C1 segment of cervical spinal cord (tissue), 14 donors: ENCODE measurements at places on chromosomes 7 and 10.

DNA sequence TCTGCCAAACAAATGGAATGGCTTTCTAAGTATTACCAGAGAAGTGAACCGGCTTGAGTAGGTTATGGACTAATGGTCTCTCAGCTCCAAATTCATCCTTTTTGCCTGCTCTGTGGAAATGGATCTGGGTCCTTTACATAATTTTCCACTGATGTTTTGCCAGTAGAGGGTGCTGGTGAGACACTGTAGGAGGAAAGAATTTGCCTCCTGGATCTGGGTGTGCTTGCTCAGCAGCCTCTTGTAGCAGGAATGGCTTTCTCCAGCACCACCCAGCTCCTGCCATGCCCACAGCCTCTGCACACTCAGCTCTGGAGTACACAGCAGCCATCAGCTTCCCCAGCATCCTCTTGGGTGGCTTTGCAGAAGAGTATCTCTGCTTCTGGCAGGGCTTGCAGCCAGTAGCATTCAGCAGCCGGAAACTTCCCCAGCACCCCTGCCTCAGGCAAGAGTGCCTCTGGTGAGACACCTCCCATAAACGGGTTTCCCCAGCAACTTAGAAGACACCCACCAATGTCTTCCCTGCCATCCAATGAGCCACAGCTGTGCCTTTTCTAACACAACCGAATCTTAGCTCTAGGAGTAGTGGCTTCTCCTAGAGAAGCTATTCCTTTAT is 235.0 kb upstream of the PLPP4 start:
- no peak for DNase-seq

DNA sequence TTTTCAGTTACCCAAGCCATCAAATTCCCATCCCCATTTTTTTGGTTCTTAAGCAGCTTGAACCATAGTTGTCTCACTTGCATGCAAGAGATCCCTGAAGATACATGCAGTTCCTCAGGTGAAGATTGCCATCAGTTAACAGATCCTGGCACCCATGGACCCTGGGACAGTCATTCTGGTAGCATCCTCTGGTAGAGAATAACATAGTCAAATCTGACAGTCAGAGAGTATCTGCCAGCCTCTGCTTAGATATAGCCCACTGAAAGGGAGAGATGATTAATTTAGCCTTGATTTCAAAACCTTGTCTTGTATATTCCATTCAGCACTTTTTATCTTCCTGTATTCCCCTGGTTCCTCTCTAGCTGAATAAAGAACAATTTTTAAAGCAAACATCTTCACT is 280.4 kb downstream of the KCNMA1 start:
- DNase-seq = no peak

DNA sequence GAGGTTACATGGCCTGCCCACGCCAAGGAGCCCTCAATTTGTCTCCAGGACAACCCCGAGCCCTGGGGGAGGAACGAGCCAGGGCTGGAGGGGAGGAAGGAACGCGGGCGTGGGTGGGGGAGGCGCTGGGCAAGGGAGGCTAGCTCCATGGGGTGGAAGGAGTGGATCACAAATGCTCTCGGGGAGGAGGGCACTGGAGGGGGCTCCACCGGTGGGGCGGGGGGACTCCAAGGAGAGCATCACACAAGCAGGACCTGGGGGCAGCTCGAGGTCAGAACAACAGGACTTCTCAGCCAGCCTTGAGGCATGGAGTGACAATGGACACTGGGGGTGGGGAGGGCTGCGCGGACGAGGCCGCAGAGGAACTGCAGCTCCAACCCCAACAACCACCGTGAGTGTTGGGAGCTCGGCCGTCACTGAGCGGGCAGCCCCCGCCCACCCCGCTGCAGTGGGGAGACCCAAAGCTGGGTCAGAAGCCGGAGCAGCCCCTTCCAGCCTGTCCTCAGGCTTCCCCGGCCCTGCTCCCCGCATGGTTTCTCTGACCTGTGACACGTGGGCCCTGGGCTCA is 41.1 kb downstream of the STK32C start:
- DNase-seq = no peak

GRCh38 chr7:139231513-139232376 is 708 bp downstream of the UBN2 start:
- no peak for DNase-seq

GRCh38 chr7:109745677-109746410 is 1176.2 kb downstream of the DNAJB9 start:
- no peak for DNase-seq

DNA sequence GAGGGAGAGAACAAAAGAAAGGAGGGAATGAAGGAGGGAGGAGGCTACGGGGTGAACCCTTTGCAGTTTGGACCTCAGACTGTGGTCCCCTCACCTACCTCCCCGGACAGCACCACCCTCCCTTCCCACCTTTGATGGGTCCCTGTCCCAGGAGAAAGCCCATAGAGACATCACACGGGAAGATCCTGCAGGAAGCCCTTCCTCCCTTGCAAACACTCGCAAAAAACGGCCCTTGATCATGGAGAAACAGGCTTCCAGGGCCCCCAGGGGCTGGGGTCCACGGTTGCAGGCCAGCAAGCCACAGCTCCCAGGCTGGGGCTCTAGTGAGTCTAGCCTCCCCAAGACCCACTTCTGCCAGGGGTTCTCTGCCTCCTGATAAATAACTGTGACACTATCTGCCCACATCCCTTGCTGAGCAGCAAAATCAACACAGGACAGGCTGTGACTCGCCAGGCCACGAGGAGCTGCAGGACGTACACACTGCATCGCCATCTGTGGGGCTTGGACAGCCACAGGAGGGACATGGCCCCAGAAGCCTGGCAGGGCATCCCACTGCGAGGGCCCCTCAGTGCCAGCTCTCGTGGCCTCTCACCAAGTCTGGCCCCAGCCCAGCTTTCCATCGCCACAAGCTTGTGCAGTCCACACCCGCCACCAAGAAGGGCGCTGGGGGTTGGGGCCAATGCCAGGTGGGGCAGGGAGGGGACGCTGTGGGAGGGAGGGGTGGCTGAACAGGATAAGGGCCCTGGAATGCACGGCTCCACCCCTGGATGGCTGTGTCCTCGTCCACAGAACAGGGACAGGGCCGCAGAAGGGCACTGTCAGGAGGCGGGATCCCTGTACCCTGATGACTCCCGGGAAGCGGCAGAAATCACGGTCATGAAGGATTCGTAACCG is 34.2 kb downstream of the PDGFA start:
- no peak for DNase-seq

DNA sequence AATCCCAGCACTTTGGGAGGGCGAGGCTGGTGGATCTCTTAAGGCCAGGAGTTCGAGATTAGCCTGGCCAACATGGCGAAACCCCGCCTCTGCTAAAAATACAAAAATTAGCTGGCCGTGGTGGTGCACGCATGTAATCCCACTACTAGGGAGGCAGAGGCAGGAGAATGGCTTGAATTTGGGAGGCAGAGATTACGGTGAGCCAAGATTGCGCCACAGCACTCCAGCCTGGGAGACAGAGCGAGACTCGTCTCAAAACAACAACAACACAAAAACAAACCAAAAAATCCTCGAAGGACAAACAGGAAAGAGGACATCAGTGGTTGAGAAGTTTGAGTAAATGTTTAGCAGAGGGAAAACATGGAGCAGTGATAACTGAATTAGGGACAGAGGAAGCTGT is 52.3 kb upstream of the FAM3C start:
- DNase-seq = no peak

- no peak for DNase-seq
Measured at GRCh38 chr7:51029131-51029530, 246.4 kb upstream of the GRB10 start.

DNA sequence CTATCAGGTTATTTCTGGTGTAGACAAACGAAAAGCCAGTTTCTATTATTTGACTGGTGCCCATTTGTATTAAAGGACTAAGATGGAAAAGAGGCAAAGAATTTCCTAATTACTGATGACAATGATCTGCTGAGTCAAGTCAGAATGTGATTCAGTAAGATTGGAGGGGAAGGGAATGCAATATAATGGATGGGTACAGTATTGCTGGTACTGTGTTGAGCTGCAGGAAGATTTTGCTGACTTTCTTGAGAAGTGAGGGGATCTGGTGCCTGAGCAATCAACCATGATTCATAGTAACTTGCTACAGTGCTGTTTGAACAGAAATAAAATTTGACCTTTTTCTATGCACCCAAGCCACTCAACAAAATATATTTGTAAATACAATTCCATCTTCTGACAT is 139.1 kb upstream of the RHEB start:
- no peak for DNase-seq

- DNase-seq = no peak
Measured at GRCh38 chr7:88599528-88599927, 160.0 kb upstream of the ZNF804B start.

DNA sequence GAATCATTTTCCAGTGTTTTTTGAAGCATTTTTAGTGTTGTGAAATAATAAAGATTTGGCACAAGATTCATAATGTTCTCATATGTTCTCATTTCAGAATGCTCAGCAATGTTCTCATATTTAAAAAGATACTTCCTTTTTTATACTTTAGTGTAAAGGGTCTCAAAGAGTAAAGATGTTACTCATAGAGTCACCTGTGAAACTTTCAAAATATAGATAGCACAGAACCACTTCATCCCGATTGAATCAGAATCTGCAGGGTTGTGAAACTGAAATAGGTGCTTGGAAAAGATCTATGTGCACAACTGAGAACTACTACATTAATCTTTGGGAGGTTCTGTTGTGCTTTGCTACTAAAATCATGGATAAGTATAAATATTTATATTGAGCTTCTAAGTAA is 144.7 kb downstream of the MDFIC start:
- DNase-seq = no peak

DNA sequence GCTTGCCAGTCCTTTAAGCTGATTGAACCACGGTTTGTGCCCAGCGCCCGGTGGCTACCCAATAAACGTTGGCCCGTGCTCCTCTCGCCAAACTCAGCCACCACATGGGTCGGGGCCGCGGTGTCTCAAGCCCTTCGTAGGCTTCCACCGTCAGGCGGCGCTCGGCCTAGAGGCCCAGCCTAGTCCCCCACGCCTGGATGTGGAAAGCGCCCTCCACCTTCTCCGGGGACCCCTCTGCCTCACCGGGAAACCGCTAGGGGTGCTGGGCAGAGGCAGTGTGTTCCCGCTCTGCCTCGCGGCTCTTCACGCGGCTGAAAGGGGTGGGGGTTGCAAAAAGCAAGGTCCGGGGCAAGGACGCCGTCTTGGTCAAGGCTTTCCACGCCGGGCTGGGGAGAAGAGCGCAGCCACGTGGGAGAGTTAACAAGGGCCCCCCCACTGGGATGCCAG is 29.8 kb downstream of the LEP start:
- DNase-seq = no peak

DNA sequence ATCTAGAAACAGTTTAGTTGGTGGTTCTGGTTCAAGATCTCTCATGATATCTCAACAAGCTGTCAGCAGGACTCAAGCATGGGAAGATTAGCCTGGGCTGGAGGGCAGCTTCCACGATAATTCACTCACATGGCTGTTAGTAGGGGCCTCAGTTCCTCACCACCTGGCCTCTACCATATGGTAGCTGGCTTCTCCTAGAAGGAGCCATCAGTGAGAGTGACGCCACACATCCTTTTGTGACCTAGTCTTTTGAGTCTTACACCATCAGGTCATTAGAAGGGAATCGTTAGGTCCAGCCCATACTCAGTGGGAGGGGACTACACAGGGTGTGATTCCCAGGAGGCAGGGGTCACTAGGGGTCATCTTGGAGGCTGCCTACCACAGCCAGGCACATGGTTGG is 239.3 kb upstream of the PLPP4 start:
- DNase-seq = no peak

- DNase-seq = no peak
Measured at GRCh38 chr10:124116771-124117510, 23.5 kb upstream of the CHST15 start.

DNA sequence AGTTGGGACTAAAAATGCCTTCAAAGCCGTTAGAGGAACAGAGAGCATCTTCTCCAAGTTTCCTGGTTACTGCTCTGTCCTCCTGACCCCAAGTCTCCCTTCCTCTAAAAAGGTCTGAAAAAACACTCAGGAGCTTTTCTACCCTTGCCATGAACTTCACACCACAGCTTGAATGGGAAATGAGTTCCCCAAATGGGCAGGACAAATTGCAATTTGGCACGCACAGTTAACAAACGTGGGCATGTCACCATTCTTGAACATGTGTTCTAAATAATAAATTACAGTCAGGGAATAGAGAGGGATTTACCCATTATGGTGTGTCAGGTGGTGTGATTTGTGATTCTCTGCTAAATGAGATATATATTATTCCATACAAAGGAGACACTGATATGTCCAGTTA is 91.2 kb upstream of the WNT16 start:
- no peak for DNase-seq

GRCh38 chr7:112635742-112636141 is 154.5 kb downstream of the TMEM168 start:
- DNase-seq = no peak

- no peak for DNase-seq
Measured at GRCh38 chr7:98051118-98051744, 55.4 kb upstream of the LMTK2 start.

DNA sequence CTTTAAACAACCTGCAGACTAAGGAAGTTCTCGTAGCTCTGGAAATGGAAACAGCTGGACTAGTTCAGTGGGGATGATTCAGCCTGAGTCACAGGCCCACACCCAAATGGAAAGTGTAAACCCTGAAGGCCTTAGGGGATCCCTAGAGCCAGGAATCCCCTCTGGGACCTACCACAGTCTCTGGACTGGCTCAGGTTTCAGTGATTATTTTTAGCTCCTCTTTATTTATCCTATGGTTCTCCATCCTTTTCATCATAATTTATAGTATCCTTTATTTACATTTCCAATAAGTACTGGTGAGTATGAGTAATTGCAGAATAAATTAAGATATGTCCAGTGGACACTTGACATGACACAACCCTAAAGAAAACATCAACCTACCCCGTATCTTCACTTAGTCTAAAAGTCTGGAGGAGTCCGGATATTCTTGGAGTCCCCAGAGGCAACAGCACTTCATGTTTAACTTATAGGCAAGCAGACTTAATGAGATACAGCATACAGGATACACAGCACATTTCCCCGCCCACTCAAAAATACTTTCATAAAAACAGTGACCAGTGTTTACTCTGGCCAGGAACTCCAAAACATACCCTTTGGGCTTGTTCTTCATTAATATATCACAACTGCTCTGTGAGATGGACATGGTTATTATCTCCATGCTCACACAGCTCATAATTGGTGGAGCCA is 28.4 kb upstream of the SEMA3E start:
- no peak for DNase-seq

- DNase-seq = no peak
Measured at GRCh38 chr10:89602919-89603318, 42.1 kb downstream of the PANK1 start.

GRCh38 chr10:76049581-76050290 is 618.3 kb downstream of the LRMDA start:
- DNase-seq = no peak

- DNase-seq = no peak
Measured at GRCh38 chr10:46229144-46229563, 57.6 kb upstream of the ANTXRL start.

GRCh38 chr10:4170181-4170580 is 385.2 kb upstream of the KLF6 start:
- no peak for DNase-seq

- no peak for DNase-seq
Measured at GRCh38 chr10:4947635-4948596, 15.3 kb upstream of the AKR1C1 start.

GRCh38 chr10:101341438-101341837 is 12.5 kb upstream of the BTRC start:
- DNase-seq = no peak
